ENCODE measurements at places on chromosomes 3 and 15.

DNA sequence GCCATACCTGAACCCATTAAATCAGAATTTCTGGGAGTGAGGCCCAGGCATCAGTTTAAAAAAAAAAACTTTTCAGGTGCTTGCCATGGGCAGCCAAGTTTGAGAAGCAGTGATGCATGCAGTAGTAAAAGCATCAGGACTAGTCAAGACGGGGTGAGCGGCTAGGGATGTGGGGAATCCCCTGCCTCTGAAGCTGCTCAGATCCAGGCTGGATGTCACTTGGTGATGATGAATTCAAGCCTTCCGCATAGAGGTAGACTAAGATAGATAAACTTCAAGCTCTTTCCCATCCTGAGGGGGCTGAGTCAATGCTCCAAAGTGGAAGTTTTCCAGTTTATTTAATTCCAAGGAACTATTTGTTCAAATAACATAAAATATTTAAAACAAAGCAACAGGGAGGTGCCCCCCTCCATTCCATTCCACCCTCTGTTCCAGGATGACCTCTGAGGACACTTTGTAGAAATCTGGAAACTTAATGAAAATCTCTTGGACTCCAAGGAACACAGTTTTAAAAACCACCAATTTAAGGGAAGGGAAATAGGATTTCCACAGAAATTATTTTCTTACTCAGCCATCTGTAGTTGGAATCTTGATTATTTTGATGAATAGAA lies 100.4 kb upstream of the NR2E3 start:
- DNase-seq, result no peak

DNA sequence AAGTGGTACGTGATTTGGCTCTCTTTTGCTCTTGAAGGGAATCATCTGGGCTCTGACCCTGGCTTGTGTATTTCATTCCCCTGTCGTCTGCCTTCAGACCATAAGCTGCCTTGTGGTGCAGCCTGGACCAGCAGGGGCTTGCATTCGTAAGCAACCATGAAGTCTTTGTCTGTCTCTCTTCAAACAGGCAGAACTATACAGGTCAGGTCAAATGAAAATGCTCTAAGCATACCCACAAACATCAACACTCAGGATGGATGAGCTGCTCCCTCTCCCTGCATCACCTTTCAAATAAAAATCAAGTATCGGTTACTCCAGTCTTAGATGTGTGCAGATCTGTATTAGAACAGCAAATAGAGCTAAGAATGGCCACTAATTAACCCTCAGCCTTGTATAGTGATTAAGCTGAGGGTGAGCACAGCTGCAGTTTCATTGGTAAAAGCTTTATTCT lies 268.6 kb upstream of the UBE2E1 start:
- DNase-seq, result no peak

DNA sequence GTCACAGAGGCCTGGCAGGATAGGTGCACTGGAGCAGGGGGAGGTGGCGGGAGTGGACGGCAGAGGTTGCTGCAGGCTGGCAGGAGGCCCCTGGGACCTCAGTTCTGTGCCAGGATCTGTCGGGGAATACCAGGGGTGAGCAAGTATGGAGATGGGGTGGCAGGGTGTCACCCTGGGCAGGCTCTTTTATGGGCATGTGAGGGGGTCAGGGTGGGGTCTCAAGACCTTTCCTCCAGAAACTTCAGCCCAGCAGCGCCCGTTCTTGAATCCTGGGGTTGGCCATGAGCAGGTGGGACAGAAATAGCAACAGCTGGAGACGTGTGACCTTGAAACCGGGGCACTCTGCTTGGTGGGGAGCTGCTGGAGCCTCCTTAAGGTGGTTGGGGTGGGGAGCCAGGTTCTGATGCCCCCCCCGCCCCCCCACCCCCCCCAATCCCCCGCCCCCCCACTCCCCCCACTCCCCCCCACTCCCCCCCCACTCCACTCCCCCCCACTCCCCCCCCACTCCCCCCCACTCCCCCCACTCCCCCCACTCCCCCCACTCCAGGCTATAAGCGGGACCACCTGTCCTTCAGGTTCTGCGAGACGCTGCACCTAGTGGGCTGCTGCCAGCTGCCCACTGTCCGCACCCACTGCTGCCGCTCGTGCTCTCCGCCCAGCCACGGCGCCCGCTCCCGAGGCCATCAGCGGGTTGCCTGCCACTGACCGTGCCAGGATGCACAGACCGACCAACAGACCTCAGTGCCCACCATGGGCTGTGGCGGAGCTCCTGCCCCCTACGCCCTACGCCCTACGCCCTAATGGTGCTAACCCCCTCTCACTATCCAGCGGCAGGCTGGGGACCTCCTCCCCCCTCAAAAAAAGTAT lies 84.9 kb downstream of the TBC1D2B start:
- no peak for DNase-seq

- DNase-seq, result no peak
These were observed 68.7 kb upstream of the SNRK start for GRCh38 chr3:43217633-43218032.

GRCh38 chr15:35690698-35691116 lies 144.7 kb upstream of the DPH6 start:
- no peak for DNase-seq

DNA sequence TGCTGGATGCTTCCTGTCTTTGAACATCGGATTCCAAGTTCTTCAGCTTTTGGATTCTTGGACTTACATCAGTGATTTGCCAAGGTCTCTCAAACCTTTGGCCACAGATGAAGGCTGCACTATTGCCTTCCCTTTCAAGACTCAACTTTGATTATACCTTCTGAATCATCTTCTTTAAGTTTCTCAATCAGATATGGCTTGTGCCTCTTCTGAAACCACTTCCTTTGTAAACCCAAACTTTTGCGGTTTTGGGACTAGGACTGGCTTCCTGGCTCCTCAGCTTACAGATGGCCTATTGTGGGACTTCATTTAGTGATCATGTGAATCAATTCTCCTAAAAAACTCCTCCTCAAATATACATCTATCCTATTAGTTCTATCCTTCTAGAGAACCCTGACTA lies 47.1 kb upstream of the CADPS start:
- no peak for DNase-seq

GRCh38 chr3:159486580-159486979 lies 502.1 kb upstream of the IL12A start:
- DNase-seq, result no peak

- no peak for DNase-seq
These were observed 19.0 kb downstream of the MYO5A start for GRCh38 chr15:52509500-52510245.

DNA sequence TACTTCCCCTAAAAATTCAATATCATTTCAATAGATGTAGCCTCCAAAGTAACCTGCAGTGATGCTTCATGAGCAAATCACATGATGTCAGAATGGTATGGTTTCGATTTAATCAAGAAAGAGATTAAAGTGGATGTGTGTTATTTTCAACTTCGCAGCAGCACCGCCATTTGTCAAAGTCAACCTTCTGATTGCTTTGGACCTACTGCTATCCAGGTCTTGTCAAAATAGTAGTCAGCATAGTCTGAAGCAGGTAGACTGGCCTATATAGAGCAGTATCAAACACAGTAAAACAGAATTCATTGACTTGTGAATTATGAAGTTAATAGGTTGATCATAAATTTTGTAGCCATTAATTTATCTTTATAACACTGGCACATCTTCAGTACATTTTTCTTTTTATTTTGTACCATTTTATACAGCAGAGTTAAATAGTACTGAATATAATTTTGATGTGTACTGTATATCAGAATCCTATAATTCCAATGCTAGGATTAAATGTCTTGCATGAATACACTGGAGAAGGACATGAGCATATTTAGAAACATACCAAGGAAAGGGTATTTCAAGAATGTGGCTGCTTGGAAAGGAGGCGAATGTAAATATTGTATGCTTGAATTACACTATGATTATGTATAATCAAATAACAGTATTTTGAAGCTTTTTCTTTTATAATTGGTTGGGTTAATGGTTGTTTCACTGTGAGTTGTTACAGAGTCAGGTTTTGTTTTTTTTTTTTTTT lies 79.6 kb downstream of the CDIN1 start:
- DNase-seq, result no peak

GRCh38 chr3:143331350-143331749 lies 211.8 kb downstream of the CHST2 start:
- DNase-seq, result no peak

DNA sequence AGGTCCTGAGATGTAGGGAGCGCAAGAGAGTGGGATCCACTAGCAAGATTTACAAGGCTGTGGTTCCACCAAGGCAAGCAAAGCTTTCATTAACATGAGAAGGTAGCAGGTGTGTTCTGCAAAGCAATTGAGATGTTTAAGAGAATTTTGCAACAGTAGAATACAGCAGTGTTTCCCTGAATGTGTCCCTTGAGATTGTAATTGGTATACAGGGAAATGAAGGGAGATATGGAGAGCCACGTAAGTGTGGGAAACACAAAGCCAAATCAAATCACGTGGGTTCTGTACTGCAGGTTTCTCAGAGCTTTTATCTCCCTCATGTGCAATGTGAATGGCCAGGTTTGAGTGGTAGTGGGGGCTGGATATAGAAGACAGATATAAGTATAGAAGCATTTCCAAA lies 67.3 kb downstream of the ATG7 start:
- DNase-seq, result no peak

DNA sequence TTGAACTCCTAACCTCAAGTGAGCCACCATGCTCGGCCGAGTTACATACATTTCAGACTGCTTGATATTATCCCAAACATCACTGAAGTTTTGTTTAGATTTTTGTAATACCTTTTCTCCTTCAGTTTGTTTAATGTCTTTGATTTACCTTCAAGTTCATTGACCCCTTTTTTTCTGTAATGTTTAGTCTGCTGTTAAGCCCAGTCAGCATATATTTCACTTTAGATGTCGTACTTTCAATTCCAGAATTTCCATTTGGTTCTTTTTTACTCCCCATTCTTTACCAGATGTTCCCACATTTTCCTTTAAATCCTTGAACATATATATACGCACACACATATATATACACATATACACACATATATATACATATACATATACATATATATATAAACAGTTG lies 59.1 kb upstream of the CTDSPL2 start:
- DNase-seq, result no peak
